ENCODE measurements at places on chromosomes 13 and 19.

- no peak for DNase-seq
These were observed 145.0 kb downstream of the KDM4B start for GRCh38 chr19:5113633-5114586.

DNA sequence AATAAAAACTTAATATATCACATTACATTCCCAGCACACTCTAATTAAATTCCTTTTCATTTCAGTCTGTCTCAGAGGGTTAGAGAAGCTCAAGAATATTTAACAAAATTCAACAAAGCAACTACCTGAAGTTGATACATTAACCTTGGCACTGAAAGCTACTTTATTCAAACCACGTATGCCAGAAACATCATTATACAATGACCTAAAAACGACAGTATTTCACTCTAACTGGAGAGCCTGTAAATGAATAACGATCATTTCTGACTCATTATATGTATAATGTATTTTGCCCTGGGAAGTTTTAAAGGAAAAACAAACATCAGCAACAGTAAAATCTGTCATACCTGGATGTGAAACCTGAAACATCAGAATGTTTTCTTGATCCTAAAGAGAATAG is 270.1 kb downstream of the SLITRK5 start:
- no peak for DNase-seq

DNA sequence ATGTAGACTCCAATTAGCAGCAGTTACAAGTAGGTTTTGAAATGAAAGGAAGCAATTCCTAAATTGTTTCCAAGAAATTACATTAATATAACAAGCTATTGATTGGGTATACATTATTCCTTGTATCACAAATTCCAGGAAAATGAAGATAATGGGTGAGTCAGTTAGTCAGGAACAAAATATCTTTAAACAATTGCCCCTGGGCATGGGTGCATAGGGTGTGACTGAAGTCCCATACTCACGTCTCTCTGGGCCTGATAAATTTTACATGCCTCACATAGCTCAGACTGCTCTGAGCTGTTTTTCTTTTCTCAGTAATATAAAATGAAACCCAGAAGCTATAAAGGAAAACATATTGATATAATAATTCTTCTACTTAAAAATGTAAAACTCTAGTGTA is 87.8 kb downstream of the FNDC3A start:
- DNase-seq: no peak

GRCh38 chr13:81487151-81487550 is 1146.2 kb upstream of the SPRY2 start:
- no peak for DNase-seq

- DNase-seq: no peak
These were observed 20.6 kb downstream of the ADPRHL1 start for GRCh38 chr13:113432506-113433270.

- DNase-seq: no peak
These were observed 272.6 kb downstream of the DNAJC15 start for GRCh38 chr13:43295825-43296564.

- no peak for DNase-seq
These were observed 17.4 kb upstream of the SPRYD7 start for GRCh38 chr13:49953560-49953959.

GRCh38 chr19:33163481-33163880 is 30.6 kb upstream of the LRP3 start:
- DNase-seq: no peak

DNA sequence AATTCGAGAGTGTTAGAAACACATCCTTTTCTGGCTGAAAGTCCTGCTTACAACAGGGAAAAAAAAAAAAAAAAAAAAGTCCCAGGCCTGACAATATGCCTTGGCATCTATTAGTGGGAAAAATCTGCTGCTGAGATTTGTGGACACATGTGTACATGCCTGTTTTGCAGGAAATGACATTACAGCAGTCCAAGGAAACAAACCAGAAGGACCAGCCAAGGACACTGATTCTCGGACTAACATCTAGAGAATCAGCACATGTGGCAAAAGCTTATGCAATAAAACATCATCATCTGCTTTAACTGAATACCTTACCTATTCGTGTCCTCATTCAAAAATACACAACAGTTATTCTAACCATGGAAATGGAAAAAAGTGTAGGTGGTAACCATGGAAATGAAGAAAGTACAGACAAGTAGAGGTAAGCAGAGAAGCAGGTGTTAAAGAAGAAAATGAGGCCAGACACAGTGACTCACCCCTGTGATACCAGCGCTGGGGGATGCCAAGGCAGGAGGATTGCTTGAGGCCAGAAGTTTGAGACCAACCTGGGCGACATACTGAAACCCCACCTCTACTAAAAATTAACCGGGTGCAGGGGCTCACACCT is 9.4 kb upstream of the DPY19L3 start:
- DNase-seq: no peak

- no peak for DNase-seq
These were observed 131.6 kb downstream of the COG6 start for GRCh38 chr13:39787086-39787487.

GRCh38 chr19:42121656-42122069 is 10.6 kb downstream of the POU2F2 start:
- peak; percentile 88 for DNase-seq

- no peak for DNase-seq
These were observed 7.0 kb downstream of the CLASRP start for GRCh38 chr19:45045671-45046353.

DNA sequence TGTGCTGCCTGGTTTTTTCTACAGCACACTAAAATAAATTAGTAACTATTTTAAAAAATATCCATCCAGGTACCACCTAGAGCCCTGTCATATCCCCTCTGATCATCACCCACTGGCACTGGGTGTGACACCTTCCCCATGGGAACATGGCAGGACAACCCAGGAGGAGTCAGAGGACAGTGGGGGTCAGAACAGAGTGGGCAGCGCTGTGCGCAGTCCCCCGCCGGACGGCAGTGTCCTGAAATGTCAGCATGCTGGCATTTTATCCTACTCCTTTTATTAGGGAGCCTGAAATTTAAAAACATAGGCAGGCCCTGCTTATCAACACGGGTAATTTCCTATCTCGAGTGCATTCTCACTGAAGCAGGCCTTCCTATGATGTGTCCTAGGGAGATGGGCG is 42.1 kb upstream of the GAS6 start:
- peak; percentile 10 for DNase-seq

- DNase-seq: no peak
These were observed 7.1 kb downstream of the MISP start for GRCh38 chr19:757811-758668.

DNA sequence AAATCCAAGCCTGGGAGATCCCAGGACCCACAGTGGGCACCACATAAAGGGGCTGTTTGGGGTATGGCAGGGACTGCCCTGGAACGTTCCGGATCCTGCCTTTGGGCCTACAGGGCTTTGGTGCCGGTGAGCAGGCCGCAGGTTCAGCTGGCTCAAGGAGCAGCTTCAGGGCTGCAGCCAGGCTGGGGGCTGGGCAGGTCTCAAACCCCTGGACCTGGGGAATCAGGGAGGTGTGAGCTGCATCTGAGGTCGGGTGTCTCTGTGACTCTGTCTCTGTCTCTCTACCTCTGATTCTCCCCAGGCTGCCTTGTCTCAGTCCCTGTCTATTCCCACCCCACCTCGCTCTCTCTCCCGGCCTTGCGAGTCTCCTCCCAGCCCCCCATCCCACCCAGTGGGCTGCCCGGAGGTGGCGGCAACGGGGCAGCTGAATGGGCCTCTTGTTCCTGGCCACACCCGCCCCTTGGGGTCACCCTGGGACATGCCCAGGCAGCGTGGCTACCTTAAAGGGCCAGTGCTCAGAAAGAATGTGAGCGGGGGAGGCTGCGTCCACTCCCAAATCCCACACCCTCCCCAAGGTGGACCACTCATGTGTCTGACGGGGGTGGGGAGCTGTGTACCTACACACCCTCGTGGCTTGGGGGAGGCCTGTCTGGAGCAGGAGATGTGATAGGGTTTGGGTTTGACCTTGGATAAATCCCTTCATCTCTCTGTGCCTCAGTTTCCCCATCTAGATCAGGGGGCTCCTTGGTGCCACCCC is 31.1 kb downstream of the NFIC start:
- no peak for DNase-seq

DNA sequence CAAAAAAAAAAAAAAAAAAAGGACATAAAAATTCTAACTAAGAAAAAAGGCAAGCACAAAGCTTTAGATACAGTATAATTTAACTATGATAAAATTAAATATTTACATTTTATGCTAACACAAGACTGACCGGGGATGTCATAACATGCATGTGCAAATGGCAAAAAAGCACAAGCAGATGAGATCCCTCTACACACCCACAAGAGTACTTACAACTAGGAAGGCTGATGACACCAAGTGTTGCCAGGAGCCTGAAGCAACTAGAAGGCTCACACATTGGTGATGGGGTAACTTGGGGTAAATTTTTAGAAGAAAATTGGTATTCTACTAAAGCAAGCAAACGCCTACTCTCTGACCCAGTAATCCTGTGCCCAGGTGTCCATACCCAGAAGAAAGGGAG is 6.7 kb downstream of the PCID2 start:
- DNase-seq: no peak

DNA sequence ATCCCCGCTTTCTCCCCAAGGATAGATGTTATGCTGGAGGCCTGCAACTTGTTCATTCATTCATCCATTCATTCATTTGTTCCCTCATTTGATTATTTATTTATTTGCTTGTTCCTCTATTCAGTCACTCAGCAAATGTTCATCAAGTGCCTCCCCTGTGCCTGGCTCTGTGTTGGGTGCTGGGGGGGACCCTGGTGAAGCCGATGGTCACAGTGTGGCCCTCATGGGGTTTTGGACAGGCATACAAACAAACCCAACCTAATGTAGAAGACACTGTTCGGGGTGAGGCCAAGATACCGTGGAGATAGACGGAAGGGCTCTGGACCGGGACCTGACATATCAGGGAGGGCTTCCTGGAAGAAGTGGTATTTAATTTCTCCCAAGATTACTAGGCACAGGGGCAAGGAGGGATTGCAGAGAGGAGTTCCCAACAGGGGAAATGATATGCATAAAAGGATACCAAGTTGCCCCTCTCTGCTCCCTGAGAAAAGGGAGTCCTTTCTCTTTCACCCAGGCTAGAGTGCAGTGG is 58.1 kb downstream of the ZNF536 start:
- DNase-seq: peak; percentile 66

- no peak for DNase-seq
These were observed 42.2 kb downstream of the IFT88 start for GRCh38 chr13:20609145-20609544.

DNA sequence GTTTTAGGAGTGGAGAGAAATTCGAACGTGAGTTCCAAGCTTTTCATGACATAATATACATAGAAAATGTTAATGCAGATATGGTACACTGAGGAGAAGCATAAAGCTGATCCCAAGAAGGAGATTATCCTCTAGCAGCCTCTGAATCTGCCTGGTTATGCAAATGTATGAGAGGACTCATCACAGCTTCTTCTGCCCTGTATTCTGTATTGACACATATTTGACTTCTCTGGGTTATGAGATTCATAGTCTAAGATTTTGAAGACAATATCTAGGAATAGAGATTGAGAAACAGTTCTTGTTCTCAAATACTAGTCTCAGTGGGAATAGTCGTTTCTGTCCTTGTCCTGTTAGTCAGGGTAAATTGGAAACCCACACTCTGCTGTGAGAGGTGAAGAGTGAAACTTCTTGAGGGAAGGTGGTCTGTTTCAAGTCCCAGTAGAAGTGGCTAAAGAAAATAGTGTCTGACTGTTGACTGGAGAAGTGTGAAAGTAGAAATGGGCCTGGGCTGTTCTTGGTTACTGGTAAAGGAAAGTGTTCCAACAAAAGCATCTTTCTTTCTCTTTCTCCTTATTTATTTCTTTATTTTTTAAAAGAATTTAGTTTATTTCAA is 1356.6 kb downstream of the SLITRK5 start:
- DNase-seq: no peak

DNA sequence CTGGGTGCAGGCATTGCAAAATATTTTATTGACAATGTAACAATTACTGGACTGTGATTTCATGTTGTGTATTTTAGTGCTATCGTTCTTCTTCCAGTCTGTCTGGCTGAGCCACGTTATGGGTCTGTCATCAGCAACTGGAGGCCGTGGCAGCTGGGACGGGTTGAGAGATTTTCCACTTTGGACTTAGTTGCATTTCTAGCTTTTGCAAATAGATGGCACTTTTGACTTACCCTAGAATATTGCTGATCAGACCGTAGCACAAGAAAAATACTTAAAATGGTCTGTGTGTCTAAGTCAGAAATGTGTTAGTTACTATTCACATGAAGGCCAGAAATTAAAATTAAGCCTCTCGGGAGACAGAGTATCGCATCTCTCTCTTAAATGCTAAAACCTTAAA is 211.1 kb downstream of the TEX29 start:
- no peak for DNase-seq

DNA sequence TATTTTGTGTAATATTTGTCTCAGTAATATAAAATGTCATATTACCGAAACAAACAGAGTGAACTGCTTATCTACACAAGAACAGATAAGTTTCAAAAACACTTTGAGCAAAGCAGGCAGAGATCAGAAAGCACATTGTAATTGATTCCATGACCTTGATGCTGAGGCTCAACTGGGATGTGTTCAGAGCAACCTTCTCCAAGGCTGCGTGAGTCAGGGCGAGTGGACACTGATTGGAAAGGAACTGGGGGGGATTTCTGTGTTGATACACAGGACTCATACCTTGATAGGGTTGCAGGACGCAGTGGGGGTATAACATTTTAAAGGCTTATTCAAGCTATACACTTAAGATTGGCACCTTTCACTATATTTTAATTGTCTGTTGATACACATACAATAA is 1136.3 kb downstream of the UQCRFS1 start:
- DNase-seq: no peak

DNA sequence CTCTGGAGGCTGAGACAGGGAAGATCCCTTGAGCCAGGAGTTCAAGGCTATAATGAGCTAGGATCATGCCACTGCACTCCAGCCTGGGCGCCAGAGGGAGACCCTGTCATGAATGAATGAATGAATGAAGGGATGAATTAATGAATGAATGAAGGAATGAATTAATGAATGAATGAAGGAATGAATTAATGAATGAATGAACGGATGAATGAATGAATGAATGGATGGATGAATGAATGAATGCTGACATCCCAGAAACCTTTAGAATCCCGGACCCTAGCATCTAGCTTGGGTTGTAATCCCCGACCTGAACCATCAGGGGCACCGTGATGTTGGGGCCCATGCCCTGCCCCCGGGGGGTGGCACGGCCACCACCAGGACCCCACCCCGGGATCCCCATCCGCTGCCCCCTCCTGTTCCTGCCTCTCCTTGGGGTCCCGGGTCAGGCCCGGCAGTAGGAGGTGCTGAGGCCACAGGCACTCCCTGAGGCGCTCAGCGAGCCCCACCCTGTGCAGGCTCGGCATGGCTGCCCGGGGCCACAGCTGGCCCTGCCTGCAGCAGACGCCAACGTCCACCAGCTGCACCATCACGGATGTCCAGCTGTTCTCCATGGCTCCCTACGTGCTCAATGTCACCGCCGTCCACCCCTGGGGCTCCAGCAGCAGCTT is 3.4 kb downstream of the EBI3 start:
- DNase-seq: no peak

- no peak for DNase-seq
These were observed 10.6 kb downstream of the TRIP10 start for GRCh38 chr19:6750062-6750461.
